Fibroblast of villous mesenchyme (primary cell): ENCODE measurements at places on chromosomes 16 and 17.

DNA sequence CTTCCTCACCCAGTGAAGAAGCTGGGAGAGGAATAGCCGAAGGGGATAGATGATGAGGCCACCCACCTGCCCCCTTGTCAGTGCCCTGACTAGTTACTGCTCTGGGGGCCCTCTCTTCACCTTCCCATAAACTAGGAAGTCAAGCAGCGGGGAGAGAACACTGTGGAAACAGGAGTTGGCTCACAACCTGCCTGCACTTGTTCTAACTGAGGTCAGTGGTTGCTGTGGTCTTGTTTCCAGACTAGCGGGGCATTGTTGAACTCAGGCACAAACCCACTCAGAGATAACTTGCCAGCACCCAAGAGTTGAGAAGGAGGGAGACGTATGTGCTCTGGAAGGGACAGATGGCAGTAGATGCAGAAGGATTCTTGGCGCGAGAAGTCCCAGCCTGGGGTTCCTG, 48.6 kb upstream of the DDX52 start:
- no peak for DNase-seq

- DNase-seq, result no peak
Observed at GRCh38 chr16:77569406-77569805, 134.6 kb upstream of the ADAMTS18 start.

DNA sequence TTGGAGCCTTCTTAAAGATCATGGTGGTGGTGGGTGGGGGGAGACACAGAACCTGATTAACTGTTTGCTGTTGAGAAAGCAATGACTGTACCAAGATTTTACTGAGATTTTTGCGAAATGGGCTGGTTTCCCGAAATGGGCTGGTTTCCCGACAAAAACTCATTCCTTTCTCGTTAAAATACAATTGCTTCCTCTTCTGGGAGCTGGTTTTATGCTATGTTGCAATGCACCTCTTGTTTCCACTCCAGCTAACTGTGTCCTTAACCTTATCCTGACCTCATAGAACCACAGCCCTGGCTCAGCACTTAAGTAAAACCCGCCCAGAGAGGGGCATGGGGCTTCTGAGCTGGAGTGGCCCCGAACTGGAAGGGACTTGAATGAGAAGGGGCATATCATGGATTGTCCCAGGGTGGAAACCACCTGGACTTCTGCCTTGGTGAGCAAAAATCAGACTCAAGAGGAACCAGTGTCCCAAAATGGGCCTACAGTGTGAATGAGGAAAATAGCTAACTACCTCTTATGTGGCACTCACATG, 20.9 kb downstream of the FAM20A start:
- peak; percentile 97 for DNase-seq

- DNase-seq, result no peak
Observed at GRCh38 chr17:44147812-44148211, 6.1 kb downstream of the HROB start.

- no peak for DNase-seq
Observed at GRCh38 chr16:12452549-12452948, 351.1 kb downstream of the CPPED1 start.

DNA sequence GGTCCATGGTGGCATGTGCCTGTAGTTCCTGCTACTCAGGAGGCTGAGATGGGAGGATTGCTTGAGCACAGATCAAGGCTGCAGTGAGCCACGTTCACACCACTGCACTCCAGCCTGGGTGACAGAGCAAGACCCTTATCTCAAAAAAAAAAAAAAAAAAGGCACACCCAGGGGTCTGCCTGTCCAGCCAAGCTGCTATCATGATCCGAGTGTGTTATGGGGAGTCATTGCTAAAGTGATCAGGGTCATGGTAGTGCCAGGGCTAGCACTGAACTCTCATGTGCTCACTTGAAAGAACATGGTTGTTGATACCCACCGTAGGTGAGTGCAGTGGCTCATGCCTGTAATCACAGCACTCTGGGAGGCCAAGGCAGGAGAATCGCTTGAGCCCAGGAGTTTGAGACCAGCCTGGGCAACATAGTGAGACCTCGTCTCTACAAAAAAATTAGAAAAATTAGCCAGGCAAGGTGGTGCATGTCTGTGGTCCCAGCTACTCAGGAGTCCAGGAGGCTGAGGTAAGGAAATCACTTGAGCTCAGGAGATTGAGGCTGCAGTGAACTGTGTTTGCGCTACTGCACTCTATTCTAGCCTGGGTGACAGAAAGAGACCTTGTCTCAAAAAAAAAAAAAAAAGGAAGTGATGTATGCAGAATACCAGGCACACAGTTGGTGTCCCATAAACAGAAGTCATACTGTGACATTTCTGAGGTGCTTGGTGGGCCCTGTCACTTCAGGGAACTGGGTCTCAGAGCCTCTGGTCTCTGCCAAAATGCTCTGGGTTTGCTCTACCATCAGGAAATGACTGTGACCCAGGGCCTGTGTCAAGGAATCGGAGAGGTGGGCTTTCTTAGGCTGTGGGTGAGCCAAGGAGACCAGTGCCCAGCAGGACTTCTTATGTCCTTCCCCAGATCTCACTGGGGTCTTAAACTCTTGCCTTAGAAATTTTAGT, 2.2 kb downstream of the PRM1 start:
- DNase-seq, result no peak

- DNase-seq, result no peak
Observed at GRCh38 chr17:10233161-10233560, 34.8 kb upstream of the GAS7 start.

GRCh38 chr16:9773289-9773688, 408.9 kb downstream of the GRIN2A start:
- DNase-seq, result no peak

DNA sequence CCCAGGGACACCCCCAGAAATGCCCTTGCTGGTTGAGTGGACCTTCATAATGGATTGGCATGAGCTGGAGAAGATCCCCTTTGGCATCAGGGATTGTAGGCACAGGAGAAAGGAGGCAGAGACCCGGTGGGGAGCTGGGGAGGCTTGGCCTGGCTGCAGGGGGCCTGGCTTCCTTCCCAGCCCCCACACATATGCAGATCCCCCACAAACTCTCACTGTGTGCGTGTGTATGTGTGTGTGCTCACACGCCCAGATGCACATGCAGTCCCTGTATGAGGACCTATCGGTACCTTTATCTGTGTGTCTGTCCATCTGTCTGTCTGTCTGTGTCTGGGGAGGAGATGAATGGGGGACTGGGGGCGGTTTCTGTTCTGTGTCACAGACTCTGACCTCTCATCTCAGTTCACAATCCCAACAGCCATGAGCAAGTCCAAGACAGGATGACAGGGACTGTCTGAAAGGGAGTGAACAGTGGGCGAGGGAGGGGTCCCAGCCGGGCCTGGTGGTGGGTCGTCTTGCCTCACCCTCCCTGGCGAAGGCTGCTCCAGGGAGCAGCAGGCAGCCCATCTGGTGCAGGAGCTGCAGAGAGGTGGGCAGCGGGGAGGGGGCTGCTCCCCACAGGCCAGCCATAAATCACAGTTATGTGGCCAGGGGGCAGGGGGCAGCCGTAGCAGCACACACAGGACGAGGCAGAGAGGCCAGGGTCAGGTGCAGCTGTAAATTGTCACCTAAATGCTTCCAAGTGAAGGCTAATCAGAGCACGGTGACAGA, 46.7 kb upstream of the LHX1 start:
- no peak for DNase-seq

DNA sequence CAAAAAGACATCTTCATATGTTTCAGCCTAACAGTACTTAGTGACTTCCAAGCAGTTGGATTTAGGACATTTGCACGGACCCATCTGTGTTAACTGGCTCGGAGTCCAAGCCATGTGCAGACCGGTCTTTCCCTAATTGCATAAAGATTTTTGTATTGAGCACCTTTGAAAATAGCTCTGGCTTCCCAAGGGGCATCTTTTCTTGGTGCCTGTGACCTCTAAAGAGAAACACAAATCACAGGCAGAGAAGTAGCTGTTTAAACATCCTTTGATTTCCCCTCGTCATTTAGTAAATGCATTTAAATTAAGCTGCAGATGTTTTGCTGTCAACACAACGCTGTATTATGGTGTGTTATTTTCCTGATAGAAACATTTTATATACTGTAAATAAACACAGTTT, 288.2 kb upstream of the SALL1 start:
- DNase-seq, result no peak

DNA sequence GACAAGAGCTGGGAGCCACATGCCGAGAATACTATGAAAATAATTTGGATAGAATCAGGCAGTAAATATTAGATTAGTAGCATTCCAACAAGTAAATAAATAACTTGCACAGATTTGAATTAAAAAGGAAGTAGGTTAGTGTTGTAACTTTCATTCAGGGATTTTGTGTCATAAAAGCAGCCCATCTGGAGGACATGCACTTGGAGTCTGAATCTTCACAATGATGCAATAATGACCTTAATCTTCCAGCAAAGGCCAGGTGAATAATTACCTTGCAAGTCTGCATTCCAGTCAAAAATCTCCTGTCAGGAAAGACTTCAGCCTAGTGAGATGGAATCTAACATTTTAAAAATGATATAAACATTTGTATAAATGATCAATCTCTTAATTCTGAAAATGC, 518.1 kb downstream of the KCNJ2 start:
- no peak for DNase-seq

- DNase-seq, result no peak
Observed at GRCh38 chr17:45823598-45823997, 21.1 kb upstream of the SPPL2C start.

DNA sequence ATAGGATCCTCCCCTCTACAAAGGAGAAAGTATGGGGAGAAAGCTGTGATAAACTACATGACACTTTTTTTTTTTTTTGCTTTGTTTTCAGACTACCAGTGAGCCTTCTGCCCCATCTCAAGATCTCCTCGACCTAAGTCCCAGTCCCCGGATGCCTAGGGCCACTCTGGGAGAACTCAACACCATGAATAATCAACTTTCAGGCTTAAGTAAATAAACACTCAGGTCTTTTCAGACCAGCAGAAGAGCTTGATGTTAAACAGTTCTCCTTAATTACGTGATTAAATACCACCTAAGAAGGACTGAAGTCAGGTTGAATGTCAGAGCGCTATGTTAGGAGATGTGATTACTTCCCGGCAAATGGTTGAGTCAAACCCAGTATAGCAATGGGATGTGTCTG, 31.4 kb downstream of the COX11 start:
- DNase-seq, result no peak

GRCh38 chr17:7220593-7221277, 997 bp downstream of the ACADVL start:
- peak; percentile 69 for DNase-seq

GRCh38 chr17:81952792-81953228, 5.8 kb upstream of the MYADML2 start:
- no peak for DNase-seq

GRCh38 chr16:2082983-2083364, 35.2 kb downstream of the TSC2 start:
- no peak for DNase-seq

DNA sequence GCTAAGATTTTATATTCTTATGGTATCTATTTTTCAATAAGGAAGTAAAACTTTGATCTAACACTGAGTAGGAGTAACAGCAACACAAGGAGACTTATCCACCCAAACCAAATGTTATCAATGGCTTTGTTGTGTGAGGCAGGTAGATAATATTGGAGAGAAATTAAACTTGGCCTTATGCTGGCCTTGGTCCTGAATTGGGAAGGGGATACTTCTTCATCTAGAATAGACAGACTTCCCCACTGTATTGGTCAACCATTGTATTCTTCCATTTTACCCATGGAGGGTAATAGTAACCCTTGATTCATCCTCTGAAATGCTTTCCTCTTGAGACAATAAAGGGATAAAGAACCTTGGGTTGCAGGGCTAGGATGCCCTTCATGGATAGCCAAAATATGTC, 76.3 kb upstream of the ANKFN1 start:
- DNase-seq, result no peak

DNA sequence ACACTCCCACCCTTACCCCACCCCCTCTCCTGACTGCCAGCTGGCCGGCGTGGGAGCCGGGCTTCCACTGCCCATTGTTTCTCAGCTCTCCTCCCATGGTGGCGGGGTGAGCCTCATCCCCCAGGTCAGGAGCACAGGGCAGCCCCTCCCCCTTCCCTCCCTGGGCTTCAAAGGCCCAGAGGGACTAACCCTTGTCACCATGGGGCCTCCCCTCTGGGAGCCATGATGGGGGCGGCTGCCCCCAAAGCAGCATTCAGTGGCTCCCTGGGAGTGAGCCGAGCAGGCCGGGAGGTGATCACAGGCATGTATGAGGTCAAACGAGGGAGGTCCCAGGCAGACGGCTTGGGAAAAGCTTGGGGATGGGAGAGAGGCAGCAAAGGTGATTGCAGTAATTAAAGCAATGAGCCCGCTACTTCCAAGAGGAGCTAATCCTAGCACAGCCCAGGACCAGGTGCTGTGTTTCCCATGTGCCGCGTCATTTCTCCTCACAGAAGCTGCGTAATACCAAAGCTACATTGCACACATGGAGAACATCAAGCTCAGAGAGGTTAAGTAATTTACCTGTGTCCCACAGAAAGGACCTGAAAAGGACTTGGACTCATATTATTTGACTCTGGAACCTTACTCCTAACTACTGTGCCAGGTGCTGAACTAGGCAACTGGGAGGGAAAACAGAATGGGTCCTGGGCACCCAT, 24.5 kb downstream of the CDK5RAP3 start:
- no peak for DNase-seq

DNA sequence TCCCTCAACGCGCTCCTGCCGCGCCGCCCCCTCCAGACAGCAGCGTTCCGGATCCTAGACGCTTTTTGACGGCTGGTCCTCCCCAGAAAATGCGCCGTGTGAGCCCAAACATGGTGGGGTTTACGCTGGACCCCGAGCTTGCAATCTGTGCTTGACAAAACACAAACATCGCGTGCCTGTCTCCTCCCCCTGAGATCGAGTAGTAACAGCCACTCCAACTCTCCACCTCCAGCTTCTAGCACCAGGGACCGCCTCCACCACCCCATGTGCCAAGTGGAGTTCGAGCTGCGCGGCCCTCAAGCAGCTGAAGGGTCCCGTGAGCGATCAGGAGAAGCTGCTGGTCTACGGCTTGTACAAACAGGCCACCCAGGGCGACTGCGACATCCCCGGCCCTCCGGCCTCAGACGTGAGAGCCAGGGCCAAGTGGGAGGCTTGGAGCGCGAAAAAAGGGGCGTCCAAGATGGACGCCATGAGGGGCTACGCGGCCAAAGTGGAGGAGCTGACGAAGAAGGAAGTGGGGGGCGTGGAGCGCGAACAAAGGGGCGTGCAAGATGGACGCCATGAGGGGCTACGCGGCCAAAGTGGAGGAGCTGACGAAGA, 656 bp upstream of the GEMIN4 start:
- DNase-seq, result peak; percentile 69

DNA sequence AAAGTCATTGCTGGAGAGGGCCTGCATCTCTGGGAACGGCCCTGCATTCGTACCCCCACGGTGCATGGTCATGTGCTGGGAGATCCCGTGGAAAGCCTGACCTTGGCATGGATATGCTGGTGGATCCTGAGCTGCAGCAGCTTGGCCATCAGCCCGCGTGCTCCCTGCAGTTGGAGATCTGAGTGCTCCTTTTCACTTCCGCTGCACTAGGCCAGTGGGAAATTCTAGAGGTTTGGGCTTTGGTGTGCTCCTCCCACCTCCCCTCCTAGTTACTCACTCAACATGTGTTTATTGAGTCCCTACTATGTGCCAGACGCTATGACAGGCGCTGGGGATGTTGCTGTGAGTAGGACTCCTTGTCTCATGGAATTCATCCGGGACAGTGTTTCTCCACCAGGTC, 91.1 kb downstream of the RGS9 start:
- DNase-seq, result no peak

- no peak for DNase-seq
Observed at GRCh38 chr16:13150181-13150885, 248.9 kb downstream of the SHISA9 start.
